Natural killer cell (primary cell): ENCODE measurements at places on chromosomes 6 and 20.

GRCh38 chr6:50124572-50124971 lies 74.8 kb upstream of the DEFB112 start:
- DNase-seq: no peak
- H3K27ac ChIP-seq: no peak overlapping the region
- no peaks in the 10 kb centered on the region for H3K4me1 ChIP-seq
- no peaks in the 10 kb centered on the region for H3K36me3 ChIP-seq

DNA sequence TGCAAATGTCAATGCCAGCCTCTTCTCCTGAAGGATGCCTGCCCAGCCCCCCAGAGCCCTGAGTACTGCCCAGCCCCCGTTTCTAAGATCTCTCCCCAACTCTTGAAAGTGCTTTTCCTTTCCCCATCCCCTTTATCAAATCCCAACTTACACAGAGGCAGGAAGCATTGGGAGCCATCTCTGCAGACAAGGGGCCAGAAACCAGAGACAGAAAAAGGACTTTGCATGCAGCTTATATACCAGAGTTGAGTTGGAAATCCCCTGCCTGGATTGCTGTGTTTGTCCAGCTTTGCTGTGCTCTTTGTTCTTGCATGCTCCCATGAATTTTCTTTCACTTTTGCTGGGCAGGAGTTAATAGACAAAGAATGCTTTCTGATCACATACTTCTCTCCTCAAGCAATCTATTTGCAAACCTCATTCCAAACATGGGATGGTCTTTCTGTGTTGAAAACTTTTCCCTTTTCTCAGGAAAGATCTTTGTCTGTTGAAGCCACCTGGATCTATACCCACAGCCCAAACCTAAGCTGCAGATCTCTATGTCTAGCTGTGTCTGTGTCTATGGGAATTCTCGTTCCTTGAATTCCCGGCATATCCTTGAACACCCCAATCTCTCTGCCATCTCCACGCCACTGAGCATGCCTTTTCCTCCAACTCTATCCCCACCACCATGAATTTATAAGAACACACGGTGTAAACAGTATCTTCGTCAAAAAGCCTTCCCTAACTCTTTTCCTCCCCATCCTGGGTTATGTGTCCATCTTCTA lies at the start of gene UBD:
Gene UBD, minus strand, starts transcription at position 209 of the 764 bp plus-strand sequence. Its CDS starts 31 bp downstream, at position 178.
- H3K27me3 ChIP-seq: peaks cover 11% of the 10 kb centered on the region
- DNase-seq: no peak
- no peaks in the 10 kb centered on the region for H3K36me3 ChIP-seq
- no peaks in the 10 kb centered on the region for H3K4me1 ChIP-seq

DNA sequence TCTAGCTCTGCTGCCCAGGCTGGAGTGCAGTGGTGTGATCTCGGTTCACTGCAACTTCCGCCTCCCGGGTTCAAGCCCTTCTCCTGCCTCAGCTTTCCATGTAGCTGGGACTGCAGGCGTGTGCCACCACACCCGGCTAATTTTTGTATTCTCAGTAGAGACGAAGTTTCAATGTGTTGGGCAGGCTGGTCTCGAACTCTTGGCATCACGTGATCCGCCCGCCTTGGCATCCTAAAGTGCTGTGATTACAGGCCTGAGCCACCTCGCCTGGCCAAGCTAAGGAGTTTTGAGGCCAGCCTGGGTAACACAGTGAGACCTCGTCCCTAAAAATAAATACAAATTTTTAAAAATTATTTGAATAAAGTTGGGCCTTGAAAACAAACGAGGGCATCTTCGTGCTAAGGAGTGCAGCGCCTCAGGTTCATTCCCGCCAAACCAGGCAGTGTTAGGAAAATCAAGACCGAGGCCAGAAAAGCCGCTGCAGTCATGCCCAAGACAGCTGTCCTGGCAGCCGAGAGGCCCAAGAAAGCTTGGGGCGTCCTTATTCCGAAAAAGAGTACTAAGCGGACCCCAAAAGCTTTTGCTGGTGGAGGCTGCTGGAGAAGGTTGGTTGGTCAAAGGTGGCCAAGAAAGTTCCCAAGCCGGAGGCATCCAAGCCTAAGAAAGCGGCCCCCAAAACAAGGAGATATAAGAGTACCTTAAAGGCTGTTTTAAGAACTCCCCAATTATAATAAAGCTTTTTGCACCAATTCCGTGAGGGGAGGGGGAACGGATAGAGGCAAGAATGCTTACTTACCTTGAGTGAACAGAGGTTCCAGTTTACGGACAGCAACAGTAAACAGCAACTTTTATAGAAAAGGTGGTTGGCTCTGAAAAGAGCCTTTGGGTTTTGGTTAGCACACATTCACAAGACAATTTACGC lies 109.0 kb downstream of the HFE start:
- peak overlapping the region; percentile 94 for H3K27ac ChIP-seq
- peaks cover 26% of the 10 kb centered on the region for H3K4me1 ChIP-seq

GRCh38 chr6:140538926-140539325 lies 1164.5 kb upstream of the CITED2 start:
- no peak overlapping the region for H3K4me3 ChIP-seq
- H3K4me1 ChIP-seq: no peaks in the 10 kb centered on the region
- no peaks in the 10 kb centered on the region for H3K36me3 ChIP-seq
- H3K27ac ChIP-seq: no peak overlapping the region
- no peaks in the 10 kb centered on the region for H3K27me3 ChIP-seq

DNA sequence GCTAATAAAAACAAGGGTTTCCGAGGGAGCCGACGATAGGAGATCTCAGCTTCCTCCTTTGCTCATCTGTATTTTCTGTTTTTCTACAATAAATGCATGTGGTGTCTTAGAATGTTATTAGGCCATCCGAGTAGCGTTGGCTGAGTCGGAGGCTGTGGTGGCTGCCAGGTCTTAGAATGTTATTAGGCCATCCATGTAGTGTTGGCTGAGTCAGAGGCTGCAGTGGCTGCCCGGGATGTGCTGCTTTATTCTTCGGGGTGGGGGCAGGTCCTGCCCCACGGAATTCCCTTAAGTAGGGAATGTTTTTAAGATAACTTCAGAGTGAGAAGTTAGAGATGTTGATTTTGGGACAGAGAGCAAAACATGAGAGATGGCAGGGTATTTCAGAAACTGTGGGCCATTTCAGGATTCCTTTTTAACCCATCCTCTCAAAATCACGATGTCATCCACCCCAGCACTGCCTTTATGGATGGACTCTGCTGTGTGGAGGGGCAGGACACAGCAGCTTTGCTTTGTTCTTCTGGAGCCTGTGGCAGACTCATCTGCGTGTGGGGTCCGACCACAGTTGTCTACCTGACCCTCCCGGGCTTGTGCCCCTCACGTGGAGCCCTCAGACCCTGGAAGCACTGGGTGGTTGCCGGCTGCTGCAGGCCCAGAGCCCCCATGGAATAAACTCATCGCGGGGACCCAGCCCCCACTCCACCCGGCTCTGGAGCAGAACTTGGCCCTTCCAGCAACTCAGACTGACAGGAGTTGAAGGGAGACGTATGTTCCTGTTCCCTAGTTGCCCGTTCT lies 20.4 kb downstream of the OSBPL2 start:
- DNase-seq: no peak
- H3K36me3 ChIP-seq: peaks cover 49% of the 10 kb centered on the region
- no peaks in the 10 kb centered on the region for H3K4me1 ChIP-seq
- H3K4me3 ChIP-seq: no peak overlapping the region
- H3K27ac ChIP-seq: no peak overlapping the region
